ENCODE measurements at places on chromosomes 6 and 20.

DNA sequence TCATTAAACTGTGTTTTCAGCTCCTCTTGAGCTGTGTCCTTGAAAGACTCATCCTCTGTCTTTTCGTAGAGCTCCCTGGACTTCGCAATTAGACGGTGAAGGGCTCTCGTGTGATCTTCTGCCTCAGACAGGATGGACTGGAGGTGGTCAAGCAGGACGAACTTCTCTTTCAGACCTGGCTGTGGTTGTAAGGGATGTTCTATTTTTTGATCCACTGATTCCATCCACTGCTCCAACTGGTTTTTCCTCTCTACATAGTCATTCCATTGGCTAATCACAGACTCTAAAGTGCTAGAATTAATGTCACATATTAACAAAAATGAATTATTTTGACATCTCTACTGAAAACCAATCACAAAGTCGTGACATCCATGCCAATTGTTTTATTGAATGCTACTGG, 250.1 kb downstream of the SYNE1 start:
- no peak for DNase-seq

GRCh38 chr6:169158691-169159090, 95.0 kb downstream of the THBS2 start:
- DNase-seq, result no peak

DNA sequence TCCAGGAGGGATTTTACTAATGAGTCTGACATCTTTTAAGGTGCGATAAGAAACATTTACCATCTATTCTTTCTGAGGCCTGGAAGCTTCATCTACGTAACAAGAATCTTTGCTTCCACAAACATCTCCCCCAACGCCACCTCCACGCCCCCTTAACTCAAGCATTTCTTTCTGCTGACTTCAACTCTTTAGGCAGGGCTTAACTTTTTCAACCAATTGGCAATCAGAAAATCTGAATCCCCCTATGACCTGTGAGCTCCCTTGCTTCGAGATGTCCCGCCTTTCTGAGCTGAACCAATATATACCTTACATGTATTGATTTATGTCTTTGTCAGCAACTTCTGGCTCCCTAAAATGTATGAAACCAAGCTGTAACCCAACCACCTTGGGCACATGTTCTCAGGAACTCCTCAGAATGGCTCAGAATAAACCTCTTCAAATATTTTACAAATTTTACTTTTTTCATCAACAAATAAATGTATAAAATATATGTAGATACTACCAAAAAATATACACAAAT, 11.5 kb downstream of the OR2H2 start:
- DNase-seq, result no peak

DNA sequence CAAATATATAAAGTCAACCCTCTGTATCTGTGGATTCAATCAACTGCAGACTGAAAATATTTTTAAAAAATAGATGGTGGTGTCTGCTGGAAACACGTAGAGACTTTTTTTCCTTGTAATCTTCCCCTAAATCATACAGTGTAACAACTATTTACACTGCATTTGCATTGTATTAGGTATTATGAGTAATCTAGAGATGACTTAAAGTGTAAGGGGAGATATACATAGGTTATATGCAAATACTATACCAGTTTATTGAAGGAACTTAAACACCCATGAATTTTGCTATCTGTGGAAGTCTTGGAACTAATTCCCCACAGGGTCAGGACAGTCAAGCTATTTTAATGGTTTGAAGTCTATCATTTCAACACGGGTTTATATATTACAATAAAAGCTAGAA, 10.2 kb downstream of the HDAC2 start:
- no peak for DNase-seq

- DNase-seq, result no peak
Measured at GRCh38 chr20:22962567-22963439, 72.3 kb upstream of the SSTR4 start.

- DNase-seq, result no peak
Measured at GRCh38 chr20:39795401-39796272, 833.5 kb downstream of the DHX35 start.

DNA sequence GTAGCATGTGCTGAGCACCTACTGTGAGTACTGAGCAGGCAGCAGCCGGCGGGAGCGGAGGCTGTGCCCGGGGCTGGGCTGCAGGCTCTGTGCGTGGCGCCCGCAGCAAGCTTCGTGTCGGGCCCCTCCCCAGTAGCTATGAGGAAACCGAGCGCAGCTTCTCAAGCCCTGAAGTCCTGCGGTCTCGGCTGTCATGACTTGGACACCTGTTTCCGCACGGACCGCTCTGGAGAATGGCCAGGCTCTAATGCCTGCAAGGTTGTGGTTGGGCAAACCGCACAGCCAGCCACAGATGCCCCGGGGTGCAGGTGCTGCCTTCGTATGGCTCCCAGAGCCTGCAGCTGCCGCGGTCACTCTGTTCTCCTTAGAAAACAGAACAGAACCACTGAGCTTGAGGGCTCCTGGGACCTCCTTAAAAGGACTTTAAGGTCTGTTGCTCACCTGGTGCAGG, 33.7 kb downstream of the PYGB start:
- no peak for DNase-seq

Data from NCI-H2171 treated with DMSO at 0.1 percent for 48 hours (cell line).